ENCODE measurements at places on chromosomes 5 and 9. TPM values are rescaled to one million over a fixed set of nuclear protein-coding genes. Genes with fewer than 3 reads are reported as not detected.

The ROR2 gene
- total RNA-seq, result 18.0 TPM

DNA sequence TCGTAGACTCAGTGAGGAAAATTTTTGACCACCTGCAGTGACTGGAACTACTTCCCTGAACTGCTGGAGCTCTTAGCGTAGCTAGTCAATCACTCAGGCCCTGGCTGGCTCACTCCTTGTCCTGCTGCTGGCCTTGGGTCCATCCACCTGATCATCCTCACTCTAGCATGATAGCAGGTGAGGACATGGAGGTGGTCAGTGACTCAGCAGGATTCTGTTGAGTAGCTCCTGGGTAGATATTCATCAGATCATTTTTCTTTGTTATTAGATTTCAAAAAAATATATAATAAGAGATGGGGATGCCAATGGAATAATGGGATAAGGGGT is 25.0 kb upstream of the SEMA4D start:
- DNase-seq, result no peak

DNA sequence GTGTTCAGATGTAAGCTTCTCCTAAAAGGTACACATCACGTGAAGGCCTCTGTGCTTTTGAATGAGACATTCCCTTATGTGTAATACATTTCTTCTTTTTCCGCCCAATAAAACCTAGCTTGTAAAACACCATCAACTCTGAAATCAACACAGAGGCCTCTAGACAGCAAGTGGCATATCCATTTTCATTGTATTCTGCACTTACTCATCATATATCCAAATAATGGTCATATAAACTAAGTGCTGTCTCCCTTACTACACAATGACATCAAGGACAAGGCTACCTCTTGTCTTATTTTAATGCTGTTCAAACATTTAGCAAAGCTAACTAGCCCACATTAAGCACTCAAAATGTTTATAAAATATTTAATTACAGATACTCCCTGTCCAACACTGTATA is 108.5 kb downstream of the ELAVL2 start:
- no peak for DNase-seq

DNA sequence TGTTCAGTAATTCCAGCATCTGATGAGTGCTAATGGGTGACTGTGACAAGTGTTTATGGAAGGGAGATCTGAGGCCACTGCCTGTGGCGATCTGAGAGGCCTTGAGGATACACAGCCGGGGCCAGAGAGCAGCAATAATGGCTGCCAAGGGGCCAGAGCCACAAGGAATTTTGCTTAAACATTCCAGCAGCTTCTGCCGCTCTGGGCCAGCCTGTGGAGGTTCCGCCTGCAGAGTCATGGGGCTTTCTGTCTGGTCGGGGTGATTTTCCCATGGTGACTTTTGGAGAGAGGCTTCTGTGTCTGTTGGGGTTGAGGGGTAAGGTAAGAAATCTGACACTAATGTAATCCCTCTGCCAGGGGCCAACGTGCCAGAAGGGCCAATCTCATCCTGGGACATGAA is 353.5 kb downstream of the ADAMTS6 start:
- DNase-seq, result no peak

DNA sequence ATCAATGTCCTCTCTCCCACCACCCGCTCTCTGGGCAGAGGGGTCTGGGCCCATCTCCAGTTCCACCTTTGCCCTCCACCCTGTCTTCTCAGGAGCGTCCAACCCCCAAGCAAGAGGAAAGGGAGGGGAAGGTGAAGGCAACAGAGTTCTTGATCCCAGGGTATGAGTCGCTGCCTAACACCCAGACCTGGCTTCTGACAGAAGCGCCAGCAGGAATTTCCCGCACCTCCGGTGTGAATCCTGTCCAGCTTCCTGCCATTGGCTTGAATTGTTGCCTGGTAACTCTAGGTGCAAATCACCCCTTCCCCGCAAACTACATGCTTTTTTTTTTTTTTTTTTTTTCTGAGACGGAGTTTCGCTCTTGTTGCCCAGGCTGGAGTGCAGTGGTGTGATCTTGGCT is 84.2 kb upstream of the IER5L start:
- DNase-seq, result peak; percentile 16

GRCh38 chr9:106728860-106729259 is 134.1 kb upstream of the ZNF462 start:
- no peak for DNase-seq

DNA sequence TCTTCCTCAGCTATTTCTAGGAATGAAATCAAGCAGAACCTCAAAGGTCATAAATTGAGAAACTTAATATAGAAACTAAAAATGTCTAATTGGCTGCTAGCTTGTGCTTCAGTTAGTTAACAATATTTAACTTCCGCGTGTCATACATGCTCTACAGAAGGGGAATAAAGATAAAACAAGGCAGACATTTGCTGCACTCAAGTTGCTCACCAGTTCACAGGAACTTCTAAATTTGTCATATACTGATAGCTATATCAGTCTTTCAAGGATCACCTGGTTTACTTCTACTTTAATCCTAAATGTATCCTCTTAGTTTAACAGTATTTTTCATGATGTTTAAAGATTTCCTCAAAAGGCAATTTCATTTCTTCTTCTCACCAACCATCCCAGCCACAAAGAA is 8.4 kb downstream of the CCNH start:
- no peak for DNase-seq

Data from left cardiac atrium (tissue), 4 donors.